Nucleus accumbens (tissue), 56 donors: ENCODE measurements at places on chromosomes 16 and 17.

DNA sequence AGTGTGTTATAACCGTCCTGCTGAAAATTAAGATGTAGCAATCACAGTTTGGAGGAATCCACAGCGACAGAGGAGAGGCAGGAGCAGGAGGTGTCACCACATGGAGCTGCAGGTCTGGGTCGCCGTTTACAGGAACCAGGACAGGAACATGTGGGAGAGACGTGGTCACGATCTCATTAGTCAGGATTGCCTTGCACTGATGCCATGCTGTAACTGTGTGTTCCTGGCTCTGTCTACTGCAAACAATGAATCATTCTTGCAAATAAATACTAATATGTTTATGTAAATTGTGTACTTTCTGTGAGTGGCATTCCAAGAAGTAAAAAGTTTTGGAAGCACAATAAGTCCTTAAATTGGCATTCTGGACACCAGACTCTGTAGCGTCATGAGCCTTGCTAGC, 271.8 kb downstream of the CPPED1 start:
- no peak for DNase-seq

DNA sequence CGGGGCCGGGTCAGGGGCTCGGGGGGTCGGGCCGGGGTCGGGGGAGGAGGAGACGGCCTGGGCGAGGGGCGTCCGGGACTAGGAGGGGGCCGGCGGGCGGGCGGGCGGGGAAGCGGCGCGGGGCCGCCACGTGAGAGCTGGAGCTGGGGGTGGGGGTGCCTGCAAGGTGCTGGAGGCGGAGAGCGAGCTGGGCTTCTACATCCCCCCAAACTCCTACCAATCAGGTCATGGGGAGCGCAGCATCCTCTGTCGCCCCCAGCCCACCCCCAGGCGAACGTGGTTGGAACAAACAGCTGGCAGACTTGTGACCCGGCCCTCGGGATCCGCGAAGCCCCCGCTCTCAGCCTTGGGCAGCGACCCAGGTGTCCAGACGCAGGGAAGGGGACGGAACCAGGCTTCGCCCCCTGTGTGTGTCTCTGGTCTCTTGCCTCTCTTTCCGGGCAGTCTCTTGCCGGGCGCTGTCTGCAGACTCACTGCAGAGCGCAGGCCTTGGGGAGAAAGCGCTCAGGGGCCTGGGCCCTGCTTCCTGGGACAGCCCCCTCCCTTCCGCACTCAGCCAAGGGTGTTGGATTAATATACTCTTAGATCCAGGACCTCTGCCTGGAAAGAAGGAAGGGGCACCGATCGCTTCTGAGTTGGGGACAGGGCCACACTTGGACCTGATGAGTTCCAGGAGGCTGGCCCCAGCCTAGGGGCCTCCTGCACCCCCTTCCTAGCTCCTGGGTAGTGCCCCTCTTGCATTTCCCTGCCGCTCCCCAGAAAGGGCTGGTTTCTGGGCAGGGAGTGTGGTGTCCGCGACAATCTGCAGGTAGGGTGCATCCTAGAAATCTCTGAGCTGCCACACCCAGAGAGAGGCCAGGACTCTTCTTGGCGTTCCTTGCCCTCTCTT, 722 bp downstream of the RASL10B start:
- no peak for DNase-seq

DNA sequence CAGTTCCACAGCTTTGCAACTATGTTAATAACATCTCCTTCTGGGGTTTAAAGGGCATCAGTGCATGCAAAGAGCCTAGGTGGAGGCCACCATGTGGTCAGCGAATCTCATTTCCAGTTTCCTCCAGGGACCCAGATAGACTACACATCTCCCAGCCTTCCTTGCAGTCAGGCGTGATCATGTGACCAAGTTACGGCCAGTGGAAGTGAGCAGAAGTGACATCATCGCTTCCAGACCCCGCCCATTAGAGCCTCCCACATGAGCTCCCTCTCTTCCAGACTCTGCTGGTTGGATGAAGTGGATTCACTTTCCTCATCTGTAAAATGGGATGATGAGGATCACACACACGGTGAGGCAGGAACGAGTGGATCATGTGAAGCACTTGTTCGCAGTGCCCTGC, 27.4 kb upstream of the KDM8 start:
- no peak for DNase-seq

DNA sequence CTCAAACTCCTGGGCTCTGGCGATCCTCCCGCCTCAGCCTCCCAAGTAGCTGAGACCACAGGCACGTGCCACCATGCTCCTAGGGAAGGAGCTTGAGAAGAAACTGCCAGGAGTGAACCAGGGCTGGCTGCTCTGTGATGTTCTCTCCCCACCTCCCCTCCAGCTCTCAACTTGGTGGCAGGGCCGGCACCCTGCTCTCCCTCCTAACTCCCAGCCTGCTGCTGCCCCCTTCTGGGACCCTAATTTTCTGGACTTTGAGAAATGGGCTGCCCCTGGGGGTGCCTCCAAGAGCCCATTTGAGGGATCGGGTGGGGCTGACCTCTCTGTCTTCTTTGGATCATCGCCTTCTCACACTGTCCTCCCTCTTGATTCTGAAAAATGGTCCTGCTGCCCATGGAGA, 14.9 kb upstream of the STAT3 start:
- DNase-seq: no peak

- DNase-seq: no peak
Observed at GRCh38 chr17:10127819-10128425, 70.5 kb downstream of the GAS7 start.

DNA sequence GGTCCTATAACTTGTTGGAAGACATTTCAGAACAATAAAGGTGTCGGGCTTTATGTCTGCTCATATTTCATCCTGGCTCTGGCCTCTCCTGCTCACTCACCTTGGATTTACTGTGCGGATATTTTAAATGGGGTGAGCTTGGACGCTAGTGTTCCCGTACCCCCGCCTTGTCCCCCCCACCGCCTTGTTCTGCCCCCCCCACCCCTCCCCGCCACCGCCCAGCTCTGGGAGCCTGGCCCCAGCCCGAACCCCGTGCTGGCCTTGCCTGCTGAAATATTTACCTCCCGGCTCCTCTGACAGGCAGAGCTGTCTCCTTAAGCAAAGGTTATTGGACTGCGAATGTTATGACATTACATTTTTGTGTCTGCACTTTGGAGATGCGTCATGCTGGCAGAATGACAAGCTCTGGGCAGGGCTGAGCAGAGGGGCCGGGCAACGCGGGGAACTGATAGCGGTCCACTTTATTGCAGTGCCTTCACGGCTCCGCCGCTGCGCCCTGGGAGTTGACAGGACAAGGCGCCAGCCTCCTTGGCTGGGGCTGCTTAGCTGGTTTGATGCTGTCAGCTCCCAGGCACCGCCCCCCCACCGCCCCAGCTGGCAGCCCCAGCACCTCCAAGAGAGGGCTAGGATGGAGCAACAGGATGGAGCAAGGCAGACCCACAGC, 222.5 kb upstream of the GSE1 start:
- no peak for DNase-seq

- DNase-seq: no peak
Observed at GRCh38 chr16:85393674-85394451, 219.3 kb upstream of the GSE1 start.

- no peak for DNase-seq
Observed at GRCh38 chr17:49851387-49852291, 3.8 kb upstream of the TAC4 start.

GRCh38 chr17:65780111-65780510, 218.7 kb upstream of the AXIN2 start:
- DNase-seq: no peak

- no peak for DNase-seq
Observed at GRCh38 chr17:21269394-21269793, 15.1 kb upstream of the MAP2K3 start.

- DNase-seq: no peak
Observed at GRCh38 chr16:58820411-58820810, 86.3 kb upstream of the GOT2 start.

DNA sequence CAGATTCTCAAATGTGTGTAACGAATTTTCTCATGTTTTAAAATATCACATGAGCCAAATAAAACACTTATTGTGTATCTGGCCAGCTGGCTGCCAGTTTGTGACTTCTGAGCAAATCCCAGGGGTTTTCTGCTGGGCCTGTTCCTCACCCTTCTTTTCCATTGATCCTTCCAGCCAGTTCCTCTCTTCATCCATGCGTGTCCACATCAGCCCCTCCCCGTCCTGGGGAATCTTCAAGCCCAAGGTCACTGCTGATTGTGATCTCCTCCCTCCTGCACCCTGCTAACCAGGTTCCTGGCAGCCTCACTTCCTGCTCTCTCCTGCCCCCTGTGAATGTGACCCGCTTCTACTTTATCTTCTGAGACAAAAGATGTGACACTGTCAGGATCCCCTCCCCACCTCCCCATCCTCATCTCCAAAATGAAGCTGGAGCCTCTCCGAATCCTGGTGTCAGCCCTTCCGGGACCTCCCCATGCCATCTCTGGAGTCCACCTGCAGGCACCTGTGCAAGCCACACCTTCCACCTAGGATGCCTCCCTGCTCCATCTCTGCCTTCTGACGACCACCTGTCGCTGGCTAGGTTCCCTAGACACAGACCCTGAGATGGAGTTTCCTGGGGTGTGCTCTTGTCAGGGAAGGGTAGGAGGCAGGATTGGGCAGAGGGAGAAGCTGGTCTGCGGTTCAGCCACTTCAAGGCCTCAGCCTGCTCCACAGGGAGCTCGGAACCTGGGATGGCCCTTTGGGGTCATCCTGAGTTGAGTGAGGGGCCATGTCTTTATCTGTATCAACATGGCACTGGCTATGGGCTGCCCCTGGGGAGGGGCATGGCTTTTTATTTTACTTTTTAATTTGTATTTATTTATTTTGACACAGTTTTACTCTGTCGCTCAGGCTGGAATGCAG, 205.1 kb downstream of the KATNIP start:
- no peak for DNase-seq

GRCh38 chr17:80358861-80359260, 56.1 kb upstream of the ENDOV start:
- no peak for DNase-seq

- no peak for DNase-seq
Observed at GRCh38 chr16:82265809-82266208, 95.8 kb upstream of the MPHOSPH6 start.

DNA sequence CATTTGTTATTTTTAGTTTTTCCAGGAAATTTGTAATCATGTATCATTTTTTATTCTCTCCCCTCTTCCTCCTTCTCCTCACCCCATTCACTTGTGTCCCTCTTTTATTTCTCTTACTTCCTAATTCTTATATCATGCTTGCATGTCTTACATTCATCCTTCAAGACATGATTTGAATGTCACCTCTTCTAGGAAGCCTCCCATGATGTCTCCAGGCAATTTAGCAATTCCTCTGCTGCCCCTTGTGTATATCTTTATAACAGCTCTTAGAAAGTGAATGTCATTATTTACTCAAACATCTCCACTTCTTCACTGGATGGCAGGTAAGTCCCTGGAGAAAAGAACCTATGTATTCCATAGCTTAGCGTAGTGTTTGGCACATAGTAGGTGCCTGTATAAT, 7.8 kb downstream of the HNF1B start:
- no peak for DNase-seq

DNA sequence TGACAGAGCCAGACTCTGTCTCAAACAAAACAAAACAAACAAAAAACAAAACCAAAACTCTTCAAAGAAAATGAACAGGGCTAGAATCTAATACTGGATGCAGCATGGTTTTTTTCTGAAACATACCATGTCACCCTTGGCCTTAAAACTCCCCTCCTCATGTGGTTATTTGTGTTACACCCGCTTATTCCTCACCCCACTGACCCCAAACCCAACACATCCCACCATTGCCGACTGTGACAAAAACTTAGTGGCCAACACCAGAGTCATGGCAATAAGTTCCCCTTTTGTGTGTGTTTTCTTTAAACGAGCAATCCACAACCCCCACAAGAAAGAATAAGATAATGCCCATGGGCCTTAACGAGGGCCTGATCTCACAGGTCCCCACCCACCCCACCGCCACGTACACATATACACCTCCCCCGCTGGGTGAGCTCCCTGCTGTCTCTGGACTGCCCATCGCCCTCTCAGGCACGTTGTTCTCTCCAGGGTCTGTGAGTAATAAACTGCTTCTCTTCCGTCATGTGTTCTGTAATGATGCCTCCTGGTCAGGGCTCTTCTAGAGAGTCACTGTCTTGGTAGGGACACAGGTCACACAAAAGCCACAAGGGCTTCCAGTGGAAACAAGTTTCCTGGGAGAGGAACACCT, 16.8 kb upstream of the ENGASE start:
- DNase-seq: no peak

DNA sequence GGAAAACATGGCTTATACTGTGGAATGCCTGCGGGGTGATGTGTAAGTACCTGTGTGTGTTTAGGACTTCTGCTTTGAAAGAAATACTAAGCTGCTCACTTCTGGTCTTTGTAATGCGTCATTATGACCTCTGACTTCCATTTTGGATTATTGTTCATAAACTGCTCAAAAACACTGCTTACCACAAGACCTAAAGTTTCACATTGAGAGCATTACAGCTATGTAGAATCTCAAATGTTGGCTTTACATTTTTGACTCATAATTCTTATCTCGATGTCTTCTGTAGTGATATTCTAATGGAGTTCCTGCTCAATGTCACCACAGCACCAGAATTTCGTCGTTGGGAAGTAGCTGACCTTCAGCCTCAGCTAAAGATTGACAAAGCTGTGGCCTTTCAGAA, 9.3 kb downstream of the UQCRC2 start:
- no peak for DNase-seq

DNA sequence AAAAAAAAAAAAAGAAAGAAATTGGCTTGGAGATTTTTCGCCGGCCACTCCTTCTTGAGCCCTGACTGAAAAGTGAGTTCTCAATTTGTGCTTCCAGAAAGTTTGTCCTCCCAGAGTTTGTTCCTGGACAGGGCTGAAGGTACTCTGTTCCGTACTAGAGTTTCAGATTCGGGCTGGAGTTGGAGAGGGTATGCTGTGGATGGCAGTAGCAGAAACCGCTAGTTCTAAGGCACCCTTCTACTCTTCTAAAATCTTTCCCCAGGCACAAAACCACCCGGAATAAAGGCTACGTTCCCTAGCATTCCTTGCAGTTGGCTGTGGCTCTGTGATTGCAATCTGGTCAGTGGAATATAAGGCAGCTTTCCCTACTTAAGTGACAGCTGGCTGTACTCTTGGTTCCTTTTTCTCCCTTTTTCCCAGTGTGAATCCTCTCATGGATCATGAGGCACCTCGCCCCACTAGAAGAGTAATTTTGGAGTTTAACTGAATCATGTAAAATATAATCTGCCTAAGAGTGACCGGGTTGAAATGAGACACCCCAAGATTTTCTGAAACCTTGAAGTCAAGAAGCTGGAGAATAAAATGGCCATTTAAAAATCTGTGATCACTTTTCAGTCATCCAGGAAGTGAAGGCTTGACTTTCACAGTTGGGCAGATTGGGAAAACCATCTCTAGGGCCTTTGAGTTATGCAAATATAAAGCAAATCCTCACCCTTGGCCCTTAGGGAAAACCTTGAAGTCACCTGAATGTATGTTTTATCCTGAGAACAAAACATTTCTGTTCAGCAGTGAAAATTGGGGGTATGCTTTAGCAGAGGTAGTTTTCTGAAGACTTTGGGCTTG, 901 bp upstream of the HEATR6 start:
- DNase-seq: no peak

GRCh38 chr17:81330884-81331245, 35.8 kb upstream of the SLC38A10 start:
- no peak for DNase-seq

DNA sequence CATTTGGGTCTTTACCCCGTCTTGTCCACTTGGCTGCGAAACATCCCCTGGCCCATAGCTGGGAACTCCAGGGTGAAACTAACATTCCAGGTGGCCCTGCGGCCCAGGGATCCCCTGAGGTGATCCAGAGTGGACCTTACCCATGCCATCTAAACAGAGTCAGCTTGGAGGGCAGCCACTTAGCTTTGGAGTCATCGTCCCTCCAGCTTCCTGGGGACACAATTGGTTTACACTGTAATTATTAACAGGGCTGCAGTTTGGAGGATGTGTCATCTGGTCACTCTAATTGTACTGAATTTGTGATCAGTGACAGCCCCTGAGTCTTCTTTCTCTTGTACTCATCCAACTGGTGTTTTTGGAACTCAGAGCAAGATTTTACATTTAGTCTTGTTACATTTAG, 149.9 kb downstream of the ENGASE start:
- DNase-seq: no peak
